Activated CD8-positive, alpha-beta memory T cell treated with anti-CD3 and anti-CD28 coated beads, Interleukin-2, amount 50 U/mL, for 48 hours (primary cell): ENCODE measurements at places on chromosomes 1 and 21.

DNA sequence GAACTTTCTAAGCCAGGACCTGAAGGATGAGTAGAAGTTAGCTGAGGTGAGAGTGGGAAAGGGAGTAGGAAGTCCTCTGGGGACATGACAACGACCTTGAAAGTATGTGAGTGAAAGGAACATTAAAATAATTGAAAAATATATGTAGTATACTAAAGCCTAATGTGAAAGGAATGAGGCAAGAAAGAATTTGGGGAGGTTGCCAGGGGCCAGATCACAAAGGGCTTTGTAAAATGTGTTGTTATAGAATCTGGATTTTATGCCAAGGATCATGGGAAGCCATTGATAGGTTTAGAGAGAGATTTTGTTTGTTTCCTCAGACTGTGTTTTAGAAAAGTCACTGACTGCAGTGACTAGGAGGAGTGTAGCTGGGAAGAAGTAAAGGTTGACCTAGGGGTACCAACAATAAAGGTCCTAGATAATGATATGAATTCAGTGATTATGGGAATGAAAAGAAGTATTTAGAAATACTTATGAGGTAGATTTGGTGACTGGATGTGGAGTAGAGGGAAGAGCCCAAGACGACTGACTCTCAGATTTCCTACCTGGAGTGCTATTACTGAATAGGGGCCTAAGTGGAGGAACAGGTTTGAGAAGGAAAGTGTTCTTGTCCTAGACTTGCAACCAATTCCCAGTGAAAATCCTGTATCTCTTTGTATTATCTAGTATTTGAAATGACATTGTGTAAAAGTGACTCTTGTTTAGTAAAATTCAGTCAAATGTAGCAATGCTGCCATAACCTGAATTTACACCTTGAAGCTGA is 179.8 kb downstream of the PHTF1 start:
- DNase-seq: no peak

- no peak for DNase-seq
Observed at GRCh38 chr1:159990005-159990404, 36.0 kb upstream of the SLAMF9 start.

DNA sequence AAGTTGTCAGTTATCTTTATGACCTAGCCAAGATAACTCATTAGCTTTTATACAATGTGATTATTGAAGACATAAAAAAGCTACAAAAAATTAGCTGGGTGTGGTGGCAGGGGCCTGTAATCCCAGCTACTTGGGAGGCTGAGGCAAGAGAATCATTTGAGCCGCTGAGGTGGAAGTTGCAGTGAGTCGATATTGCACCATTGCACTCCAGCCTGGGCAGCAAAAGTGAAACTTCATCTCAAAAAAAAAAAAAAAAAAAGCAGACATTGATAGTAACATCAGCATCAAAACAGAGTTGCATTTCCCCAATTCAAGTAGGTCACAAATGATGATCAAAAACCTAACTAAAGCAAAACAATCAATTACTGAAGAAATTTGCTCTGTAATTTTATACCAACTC is 191.4 kb downstream of the PTGER3 start:
- DNase-seq: no peak

DNA sequence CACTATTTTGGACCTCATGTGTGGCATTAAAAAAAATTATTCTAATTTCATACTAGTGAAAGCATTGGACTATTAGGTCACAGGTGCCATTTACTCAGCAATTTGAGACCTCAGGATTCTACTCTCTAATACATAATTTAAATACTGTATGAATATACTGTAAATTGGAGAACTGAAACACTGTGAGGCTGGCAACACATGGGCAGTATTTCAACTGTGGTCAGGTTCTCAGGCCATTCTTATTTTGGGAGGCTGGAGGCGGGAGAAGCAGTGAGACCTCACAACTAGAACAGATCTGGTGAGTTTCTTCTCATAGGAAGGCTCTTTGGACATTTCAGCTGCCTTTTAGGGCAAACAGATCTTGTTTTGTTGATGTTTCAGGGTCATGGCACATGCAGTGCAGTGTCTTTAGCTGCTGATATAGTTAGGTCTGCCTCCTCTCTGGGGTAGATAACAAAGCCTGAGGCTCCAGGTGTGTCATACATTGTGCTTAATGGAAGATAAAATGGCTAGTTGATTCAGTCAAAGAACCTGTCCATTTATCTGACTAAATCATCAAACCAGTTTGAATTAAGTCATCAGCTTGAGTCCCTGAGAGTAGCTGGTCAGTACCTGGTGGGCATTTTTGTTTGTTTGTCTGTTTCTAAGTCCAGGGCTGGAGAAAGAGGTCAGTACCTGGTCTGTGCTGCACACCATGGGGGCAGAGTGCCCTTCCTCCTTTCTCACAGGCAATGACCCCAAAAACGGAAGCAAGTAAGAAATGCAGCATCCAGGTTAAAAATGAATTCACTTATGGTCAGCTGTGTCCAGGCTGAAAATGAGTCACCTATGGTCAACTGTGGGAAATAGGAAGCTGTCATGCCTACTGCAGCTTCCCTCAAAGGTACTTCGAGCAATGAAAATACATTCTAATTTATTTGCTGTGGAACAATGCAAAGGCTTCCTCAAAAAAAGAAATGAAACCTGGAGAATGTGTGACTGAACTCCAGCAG is 216.2 kb downstream of the SDCCAG8 start:
- no peak for DNase-seq

GRCh38 chr1:200550367-200550766 is 70.2 kb downstream of the KIF14 start:
- DNase-seq: no peak

GRCh38 chr1:240831922-240832321 is 220.0 kb upstream of the GREM2 start:
- no peak for DNase-seq

- no peak for DNase-seq
Observed at GRCh38 chr1:28087614-28088167, 719 bp downstream of the EYA3 start.

GRCh38 chr1:183699616-183700160 is 46.6 kb upstream of the APOBEC4 start:
- no peak for DNase-seq

DNA sequence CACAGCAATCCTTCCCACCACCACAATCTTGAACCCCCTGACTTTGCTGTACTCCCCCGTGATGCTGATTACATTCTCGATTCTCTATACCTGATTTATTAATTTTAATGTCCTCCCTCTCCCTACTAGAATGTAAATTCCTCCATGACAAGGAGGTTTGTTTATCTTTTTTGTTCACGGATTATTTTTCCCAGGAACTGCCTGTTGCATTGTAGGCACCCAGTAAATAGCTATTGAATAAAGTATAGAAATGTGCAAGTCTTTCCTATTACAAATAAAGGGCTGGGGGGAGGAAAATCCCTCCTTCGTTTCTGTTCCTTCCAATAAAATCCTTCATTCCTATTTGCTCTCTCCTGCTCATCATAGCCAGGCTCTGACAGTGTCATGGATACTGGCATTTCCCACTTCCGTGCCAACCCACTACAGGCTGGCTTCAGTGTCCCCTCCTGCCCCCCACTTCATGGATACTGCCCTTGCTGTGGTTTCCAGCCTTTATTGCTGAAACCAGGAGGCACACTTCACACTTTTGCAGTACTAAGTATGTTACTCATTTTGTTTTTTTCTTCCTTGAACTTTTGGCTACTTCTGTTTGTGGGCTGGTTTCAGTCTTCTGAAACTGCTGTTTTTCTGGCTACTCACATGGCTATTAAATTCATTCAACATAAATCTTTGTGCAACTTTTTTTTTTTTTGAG is 7.5 kb downstream of the KIF1B start:
- no peak for DNase-seq

GRCh38 chr1:232577772-232578171 is 52.2 kb downstream of the SIPA1L2 start:
- no peak for DNase-seq

DNA sequence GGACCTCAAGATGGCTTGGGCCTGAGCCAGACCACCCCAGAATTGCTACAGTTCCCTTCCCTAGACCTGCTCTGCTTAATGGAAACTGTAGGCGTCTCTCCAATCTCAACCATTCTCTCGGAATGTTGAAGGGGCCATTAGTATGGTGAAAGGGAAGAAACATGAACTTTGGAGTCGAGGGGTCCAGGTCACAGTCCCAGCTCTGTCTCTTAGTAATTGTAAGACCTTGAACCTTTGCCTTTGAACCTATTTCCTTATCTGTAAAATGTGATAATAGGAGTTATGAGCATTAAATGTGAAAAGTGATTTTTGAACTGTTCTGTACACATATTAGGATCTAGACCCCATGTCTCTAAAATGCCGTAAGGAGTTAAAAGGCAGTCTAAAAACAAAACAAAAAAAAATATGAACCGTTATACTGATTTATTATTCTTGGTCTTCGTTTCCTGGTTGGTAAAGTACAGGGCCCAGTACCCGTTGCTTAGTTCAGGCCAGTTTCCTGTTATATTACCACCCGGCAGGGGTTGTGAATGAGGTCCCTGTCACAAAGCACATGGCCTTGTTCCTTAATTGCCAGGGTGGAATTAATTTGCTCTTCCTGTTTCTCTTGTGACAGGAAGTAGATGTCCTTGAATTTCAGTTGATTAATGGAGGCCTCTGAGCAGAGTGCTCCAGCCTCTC is 42.3 kb downstream of the TCEANC2 start:
- DNase-seq: no peak

- no peak for DNase-seq
Observed at GRCh38 chr1:216830424-216831210, 107.4 kb upstream of the ESRRG start.

DNA sequence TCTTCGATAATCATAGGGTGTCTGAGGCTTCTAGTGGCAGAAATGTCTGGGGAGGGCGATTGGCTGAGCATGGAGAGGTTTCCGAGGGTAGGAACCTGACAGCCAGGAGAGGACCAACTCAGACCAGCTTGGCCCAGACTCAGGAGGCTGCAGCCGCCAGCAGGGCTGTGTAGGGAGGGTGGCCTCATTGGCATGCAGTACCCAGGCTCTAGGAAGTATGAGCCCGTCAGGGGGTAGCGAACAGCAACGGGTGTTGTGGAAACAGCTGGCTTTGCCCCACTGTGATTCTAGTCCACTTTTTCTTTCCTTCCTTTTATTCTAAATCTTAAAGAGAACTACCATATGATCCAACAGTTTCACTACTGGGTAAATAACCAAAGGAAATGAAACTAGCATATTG is 103.3 kb downstream of the DIRAS3 start:
- DNase-seq: no peak

DNA sequence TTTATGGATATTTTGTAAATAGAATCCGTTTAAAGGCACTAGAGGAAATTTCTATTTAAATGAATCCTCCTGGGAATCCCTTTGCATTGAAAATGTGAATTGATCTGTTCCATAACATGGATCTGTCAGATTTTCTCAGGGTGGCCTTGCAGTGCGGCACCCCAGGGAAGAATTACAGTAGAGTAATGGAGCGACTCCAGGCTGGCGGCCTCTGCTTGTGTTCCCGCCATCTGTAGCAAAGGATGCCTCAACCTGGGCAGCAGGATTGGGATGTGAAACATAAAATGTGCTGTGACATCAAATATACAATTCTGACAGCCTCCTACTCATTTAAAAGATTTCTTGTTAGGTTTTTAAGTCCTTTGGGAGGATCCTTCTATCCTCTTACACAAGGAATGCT is 115.9 kb downstream of the RHOU start:
- no peak for DNase-seq

DNA sequence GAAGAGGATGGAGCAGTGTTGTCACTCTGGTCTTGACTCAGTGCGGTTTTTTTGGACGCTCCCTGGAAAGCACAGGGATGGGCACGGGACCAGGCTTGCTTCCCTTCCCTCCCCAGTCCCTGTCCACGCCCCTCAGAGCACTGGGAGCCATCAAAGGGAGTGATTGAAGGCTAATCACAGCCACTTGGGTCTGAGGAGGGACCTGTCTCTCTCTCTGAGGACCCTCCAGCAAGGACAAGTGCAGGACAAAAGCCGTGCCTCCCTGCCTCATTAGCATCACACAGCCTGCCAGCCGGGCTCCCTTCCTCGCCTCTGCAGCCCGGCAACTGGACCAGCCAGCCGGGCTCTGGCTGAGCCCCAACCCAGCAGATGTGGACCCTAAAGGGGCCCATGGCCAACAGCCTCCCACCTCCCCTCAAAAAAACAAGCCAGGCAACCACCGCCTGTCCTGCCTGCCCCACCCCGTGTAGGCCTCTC is 18.6 kb upstream of the PDZK1IP1 start:
- DNase-seq: no peak

DNA sequence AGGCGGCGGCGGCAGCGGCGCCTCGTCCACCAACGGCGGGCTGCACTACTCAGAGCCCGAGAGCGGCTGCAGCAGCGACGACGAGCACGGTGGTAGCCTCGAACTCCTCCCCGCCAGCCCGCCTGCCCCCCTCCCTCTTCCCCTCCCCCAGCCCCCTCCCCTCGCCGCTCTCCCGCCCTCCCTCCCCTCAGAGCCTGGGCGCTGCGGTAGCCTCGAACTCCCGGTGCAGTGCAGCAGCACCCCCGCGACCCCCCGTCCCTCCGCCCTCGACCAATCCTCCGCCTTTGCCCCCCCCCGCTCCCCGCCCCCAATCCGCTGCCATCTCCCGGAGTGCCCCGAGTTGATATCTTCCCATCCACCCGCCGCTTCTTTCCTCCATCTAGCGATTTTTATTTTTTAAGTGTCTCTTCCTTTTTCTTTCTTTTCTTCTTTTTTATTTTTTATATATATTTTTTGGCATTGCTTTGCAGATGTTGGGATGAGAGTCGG is 516 bp downstream of the RCOR3 start:
- no peak for DNase-seq

- DNase-seq: no peak
Observed at GRCh38 chr1:210951279-210951678, 182.7 kb downstream of the KCNH1 start.

GRCh38 chr1:64828829-64829228 is 84.0 kb downstream of the RAVER2 start:
- DNase-seq: no peak

- no peak for DNase-seq
Observed at GRCh38 chr1:246435421-246436041, 71.5 kb downstream of the SMYD3 start.

GRCh38 chr1:42817976-42818375 is 779 bp upstream of the SVBP start:
- no peak for DNase-seq

DNA sequence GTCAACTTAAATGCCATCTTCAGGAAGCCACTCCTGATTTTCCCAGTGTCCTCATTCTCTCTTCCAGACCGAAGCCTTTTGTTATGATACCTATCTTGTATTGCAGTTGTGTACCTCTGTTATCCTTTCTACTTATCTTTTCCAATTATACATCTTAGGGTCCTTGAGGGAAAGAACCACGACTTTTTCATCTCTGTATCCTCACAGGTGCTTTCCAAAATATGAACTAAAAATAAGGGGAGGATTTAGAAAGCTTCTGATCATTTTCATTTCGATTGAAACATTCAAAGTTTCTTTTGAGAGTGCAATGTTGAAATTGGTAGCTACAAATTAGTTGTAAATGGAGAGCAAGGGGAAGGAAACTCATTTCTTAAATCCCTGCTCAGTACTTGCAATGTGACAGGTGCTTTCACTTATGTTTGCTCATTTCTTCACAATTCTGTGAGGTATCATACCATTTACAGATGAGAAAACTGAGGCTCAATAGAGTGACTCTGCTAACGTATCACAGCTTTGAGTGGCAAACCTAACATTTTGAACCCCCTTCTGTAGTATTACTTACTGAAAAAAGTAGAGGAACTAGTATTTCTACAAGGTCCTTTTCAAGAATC is 24.2 kb downstream of the SLC19A2 start:
- no peak for DNase-seq
